Stimulated activated CD4-positive, alpha-beta T cell treated with anti-CD3 and anti-CD28 coated beads, Interleukin-15, amount 100 ng/mL, for 24 hours (primary cell): ENCODE measurements at places on chromosomes 1 and 21.

DNA sequence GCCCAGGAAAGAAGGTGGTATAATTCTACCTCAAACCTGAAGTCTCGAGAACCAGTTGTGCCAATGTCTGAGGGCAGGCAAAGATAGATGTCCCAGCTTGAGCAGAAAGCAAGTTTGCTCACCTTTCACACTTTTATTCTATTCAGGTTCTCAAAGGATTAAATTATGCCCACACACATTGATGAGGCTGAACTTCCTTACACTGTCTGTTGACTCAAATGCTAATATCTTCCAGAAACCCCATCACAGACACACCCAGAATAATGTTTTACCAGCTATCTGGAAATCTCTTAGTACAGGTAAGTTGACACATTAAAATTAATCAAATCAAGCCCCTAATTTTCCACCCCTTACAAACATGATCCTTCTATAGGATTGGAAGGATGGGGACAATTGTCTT lies 605.7 kb downstream of the NUF2 start:
- DNase-seq = no peak

DNA sequence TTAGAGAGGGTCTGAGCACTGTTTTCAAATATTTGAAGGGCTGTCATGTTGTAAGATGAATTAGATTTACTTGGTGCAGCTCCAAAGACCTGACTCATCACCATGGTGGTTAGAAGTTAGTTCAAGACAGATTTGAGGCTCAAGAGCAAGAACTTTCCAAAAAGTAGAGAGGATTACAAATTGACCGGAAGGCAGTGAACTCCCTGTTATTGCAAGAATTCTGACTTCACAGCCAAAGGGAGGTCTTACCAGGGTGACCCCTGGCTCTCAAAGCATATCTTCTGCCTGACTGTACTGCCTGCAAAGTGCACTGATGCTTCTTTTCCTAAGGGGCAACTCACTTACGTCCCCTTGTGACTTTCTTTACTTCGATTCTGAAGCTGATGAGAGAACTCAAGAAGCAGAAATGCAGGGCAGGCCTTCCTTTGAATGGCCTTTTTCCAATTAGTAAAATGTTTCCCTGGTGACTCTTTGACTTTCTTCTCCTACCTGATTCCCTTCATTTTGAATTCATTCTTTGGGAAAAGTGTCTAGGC lies 86.4 kb downstream of the NAV1 start:
- DNase-seq = no peak

DNA sequence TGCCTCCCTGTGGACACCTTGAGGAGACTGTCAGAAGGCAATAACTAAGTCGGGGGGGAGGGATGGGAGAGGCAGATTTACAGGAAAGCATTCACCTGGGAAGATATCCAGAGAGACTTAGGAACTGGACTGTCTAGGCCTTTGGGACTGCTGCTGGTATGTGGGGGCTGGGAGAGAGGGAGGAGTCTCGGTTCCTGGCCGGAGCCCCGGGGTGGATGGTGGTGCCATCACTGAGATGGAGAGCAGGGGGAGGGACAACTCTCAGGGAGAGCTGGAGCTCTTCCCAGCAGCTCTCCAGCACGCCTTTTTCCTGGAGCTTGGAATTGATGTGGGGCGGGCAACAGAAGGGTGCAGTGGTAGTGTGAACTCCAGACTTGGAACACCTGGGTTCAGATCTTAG lies 22.1 kb downstream of the PTPRF start:
- no peak for DNase-seq

DNA sequence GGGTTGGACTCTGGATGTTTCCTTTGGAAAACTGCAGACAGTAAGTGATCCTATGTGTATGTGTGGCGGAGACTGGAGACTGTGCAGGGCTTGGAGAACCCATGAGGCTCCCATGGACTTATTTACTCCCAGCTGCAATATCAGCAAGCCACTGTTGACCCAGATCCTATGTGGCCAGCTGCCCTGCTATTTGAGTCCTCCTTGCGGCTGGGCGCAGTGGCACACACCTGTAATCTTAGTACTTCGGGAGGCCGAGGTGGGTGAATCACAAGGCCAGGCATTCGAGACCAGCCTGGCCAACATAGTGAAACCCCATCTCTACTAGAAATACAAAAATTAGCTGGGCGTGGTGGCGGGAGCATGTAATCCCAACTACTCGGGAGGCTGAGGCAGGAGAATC lies 83.5 kb downstream of the TLR5 start:
- DNase-seq = no peak

DNA sequence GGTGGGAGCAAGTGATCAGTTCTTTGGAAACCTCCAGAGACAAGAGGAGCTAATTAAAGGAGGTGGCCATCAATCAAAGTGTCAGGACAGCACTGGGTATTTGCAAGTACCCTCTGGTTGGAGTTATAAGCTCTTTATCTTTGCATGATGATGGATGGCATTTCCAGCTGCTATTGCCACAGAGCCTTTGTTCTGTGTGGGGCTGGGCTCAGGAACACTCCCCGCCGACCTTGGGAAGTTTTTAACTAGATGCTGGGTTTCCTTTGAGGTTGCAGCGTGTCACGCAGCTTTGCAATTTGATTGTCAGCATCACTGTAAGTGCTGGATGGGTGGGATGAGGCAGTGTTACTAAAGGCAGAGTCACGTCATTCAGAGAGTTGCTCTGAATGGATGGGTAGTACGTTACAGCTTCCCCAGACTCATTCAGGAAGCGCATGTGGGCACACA lies 68.9 kb downstream of the CNIH3 start:
- no peak for DNase-seq

DNA sequence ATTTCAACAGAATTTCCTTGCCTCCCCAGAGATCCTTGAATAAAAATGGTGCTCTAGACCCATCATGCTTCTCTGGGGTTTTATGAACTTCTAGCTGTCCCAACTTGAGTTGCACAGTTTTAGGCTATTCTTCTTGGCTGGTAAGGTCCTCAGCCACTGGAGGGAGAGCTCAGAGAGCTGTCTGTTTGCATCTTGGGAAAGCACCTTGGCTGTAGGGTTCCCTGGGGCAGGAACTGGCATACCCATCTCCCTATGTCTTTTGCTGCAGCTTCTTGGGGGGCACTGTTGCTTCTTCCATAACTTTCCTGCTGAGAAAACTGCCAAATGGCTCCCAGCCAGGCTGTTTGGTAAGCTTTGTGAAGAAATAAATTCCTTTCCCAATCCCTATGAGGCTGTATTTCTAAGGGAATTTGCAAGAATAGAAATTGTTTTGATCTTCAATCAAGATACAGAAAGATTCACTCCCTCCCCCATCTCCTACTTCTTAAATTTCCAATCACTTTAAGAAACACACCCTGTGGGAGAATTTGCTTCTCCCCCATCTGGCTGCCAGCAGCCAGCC lies 8.2 kb upstream of the FMOD start:
- DNase-seq = no peak

DNA sequence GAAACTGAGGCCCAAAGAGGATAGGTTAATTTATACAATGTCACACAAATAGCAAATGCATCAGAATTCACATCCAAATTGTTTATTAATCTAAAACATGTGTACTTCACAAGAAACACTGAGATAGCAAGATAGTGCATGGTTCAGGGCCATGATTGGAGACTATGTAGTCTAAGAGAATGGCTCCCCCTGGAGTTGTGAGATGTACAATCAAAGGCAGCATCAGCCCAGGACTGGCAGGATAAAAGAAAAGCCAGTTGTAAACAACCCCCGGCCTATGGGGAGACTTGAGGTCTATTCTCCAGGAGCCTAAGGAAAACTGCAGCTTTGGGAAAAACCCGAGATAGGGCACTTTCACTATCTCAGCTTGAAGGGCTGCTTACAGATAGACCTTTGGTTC lies 511.0 kb downstream of the OMA1 start:
- DNase-seq = no peak

- no peak for DNase-seq
These were observed 56.5 kb downstream of the GALNT2 start for GRCh38 chr1:230123280-230124185.

- no peak for DNase-seq
These were observed 3.1 kb upstream of the DDR2 start for GRCh38 chr1:162629077-162629627.

- DNase-seq = no peak
These were observed 174.4 kb upstream of the GALNT2 start for GRCh38 chr1:229892515-229893117.

DNA sequence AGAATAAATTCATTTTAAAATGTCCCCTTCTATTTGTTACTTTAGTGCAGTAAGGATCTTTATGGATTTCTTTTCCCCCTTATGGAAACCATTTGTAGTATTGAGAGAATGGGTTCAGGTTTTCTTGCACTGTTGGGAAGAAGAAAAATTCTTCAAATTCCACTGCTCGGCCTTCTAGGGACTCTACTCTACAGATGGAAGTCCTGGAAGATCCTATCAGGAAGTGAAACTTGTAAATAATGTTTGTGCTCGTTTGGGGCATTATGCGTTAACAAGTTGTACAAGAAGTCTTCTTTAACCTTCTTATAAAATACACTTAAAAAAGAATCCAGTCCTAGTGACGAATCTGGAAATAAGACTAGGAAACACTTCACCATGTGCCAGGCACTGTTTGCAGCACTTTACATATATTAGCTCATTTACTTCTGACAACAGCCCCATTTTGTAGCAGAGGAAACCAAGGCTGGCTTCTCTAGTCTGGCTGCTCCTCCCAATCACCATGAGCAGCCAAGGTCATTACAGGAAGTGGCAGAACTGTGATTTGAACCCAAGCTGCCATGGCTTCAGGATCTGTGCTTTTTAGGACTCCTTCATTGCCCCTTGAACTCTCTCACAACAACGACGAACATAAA lies 11.8 kb downstream of the LRRC8D start:
- no peak for DNase-seq

- no peak for DNase-seq
These were observed 117.7 kb upstream of the ETS2 start for GRCh38 chr21:38688068-38688467.

- DNase-seq = no peak
These were observed 3.7 kb upstream of the PMVK start for GRCh38 chr1:154940213-154940560.

DNA sequence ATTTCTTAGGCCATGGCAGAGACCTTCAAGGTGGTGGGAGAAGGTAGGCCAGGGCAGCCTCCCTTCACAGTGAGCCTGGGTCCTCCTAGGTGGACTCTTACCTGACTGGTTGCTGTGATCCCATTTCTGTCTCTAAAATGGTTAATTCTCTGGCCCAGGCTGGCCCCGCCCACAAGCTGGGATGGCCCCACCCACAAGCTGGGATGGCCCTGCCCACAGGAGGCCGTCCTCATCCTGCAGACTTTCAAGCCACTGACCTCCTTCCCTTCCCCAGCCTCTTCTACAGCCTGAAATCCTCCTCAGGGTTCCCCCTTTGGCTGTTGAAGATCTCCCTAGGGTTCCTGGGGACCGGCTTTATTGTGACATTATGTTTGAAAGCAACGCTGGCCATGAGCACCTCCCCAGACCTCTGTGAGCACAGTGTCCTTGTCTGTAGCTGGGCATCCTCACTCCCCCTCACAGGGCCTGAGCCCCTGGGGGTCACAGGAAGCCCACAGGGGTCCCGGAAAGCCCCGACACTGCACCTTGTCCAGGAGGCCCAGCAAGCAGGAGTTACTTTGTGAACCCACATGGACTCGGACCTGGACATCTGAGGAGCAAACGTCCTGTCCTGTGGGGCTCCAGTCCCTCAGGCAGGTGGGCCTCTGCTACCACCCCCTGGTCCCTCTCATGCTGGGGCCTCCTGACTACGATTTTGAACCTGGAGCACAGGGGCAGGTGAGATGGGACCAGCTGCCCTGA lies 621.7 kb downstream of the MATN1 start:
- no peak for DNase-seq

DNA sequence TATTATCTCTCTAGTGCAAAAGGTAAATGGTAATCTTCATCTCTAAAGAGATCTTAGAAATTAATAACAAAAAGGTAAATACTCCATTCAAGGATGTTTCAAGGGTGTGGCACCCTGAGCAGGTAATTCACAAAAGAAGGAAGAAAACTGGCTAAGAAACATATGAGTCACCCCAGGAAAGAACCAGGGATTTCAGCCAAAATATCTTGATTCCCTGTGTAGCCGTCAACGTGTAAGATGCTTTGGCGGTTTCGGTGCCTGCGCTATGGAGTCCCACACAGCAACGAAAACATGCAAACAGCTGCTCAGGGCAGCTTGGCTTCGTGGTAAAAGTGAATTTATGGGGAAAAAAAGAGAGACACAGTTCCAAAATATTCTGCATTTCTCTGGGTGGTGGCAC lies 3.7 kb downstream of the ITGB2 start:
- DNase-seq = no peak

DNA sequence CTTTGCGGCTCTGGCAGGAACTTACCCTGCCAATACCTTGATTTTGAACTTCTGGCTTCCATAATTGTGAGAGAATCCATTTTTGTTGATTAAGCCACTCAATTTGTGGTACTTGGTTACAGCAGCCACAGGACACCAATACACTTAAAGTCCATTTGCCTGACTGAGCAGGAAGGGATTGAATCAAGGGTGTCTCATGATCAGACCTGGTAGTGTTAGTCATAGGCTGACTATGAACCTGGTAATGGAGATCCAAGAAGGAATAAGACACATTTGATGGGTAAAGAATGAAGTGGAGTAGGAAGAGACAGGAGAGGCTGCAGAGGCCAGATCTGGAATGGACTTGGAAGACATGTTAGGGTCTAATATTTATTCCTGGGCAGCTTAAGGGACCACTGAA lies 31.2 kb upstream of the MAP1LC3C start:
- no peak for DNase-seq

GRCh38 chr21:46100906-46101305 lies 3.0 kb downstream of the COL6A2 start:
- no peak for DNase-seq

GRCh38 chr1:156894001-156894400 lies 483 bp downstream of the PEAR1 start:
- DNase-seq = no peak

- DNase-seq = peak; percentile 1
These were observed 14.1 kb downstream of the SLC19A1 start for GRCh38 chr21:45528028-45528705.

GRCh38 chr1:150405660-150406059 lies 41.7 kb downstream of the RPRD2 start:
- no peak for DNase-seq

DNA sequence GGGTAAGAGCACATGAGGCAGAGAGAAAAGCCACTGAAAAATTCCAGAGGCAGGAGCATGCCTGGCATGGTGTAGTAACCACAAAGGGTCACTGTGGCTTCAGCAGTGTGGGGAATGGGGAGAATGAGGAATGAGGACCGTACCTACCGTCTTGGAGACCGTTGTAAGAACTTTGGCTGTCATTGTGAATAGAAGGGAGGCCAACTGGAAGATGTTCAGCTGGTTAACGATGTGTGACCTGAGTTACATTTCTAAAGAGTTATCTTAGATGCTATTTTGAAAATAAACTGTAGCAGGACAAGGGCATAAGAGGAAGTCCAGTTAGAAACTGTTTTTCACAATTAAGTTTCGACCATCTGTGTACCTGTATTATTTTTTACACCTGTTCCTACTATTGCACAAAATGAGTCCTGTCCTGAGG lies 365.5 kb upstream of the SGIP1 start:
- no peak for DNase-seq

DNA sequence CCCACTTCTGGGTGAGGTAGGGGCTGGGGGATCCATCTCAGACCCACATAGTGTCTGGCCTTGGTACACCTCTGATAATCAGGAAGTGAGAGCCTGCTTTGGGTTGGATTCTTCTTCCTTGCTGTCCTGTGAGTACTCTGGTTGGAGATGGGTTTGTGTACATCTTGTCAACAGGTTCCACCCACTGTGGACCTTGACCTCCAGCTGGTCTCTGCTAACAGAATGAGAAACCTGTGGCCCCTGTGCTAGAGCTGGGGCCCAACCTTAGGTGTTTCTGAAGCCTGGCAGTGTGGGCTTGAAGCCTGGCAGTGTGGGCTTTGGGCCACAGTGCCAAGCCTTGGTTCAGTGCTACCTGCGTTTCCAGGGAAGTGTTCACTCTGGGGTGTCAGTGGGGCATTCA lies 2.6 kb downstream of the ZBTB48 start:
- DNase-seq = no peak
